COLO829 (cell line): ENCODE measurements at places on chromosomes 4 and X.
A peak's percentile ranks its signal among the peaks of the same experiment; 100 is the strongest.

DNA sequence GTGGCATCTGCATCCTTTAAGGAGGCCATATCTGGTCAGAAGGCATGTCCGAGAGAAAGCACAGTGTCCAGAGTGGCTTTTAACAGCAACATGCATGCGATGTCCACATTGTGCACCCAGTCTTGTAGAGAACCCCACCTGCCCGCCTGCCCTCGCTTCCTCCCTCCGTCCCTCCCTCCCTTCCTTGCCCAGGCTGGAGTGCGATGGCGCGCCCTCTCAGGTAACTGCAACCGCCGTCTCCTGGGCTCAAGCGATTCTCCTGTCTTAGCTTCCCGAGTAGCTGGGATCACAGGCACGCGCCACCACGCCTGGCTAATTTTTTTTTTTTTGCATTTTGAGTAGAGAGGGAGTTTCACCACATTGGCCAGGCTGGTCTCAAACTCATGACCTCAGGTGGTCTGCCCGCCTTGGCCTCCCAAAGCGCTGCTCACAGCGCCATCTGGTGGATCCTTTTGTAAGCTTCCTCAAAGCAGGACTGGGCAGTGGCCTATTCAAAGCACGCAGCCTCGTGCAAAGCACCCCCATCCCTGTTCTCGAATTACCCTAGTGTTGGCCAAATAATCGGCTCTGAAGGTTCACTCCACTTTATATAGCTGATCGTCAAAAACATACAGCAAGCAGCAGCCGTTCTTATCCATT lies 15.0 kb downstream of the BRCC3 start:
- no peak for DNase-seq

DNA sequence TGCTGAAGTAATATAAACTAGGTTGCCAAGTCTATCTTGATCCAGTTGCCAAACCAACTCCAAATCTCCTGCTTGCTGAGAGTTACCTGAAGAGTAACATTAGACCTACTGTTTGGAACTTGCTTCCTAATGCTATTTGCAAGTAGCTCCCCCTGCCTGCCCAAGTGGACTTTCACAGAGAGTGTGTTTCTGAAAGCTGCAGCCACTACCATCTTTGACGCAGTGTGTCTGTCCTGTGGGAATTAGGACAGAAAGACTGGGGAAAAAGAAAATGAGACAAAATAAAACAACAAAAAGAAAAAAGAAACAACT lies 195.0 kb upstream of the HS3ST1 start:
- DNase-seq = no peak

GRCh38 chr4:15690020-15690809 lies 8.6 kb downstream of the FAM200B start:
- peak; percentile 61 for DNase-seq

DNA sequence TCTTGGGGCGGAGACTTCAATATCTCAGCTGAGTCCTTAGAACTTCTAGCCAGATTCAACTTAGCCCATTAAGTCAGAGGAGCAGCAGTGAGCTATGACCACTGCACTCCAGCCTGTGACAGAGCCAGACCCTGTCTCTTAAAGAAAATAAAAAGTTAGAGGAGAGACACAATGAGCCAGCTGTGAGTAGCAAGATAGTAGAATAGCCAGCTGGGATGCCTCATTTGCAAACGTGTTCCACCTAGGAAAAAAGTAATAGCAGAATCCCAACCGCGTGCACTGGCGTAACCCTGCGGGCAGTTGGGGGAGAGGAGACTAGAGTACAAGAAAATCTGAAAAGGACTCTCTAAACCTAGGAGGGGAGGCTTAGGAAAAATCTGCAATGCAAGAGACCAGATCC lies 133.2 kb upstream of the ANXA3 start:
- no peak for DNase-seq

DNA sequence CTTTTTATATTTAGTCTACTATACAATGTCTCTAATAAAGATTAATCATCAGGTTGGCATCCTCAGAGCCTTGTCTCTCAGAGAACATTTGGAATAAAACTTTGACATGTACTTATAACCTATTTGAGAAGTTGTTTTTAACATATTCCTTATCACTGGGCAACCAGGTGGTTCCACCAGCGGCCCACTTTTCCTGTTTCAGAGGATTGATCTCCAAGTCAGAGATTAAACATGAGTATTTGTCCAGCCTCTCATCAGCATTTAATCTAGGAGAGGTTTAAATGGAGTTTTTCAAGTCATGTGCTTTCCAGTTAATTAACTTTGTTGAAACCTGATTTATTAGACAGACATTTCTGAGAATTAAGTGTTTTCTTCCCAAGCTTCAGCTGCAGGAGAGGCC lies 345.5 kb downstream of the GRXCR1 start:
- no peak for DNase-seq

DNA sequence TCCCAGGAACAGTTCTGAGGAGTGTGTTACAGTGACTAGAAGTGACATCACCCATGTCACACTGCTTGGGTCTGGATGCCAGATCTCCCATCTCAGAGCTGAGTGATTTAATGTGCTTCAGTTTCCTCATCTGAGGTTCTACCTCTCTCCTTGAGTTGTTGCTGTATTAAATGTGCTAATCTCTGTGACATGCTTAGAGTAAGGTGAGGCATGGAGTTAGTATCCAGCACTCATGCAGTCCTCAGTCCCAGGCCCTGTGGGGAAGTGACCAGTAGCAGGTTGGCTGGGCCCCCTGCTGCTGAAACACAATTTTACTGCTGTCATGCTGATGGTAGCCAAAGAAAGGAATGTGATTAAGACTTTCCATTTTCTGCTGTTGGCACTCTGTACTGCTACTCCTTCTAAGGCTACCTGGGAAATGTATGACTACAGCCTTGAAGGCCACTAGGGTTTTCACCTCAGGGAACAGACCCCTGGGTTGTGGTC lies 639.6 kb downstream of the MID1IP1 start:
- DNase-seq = no peak

DNA sequence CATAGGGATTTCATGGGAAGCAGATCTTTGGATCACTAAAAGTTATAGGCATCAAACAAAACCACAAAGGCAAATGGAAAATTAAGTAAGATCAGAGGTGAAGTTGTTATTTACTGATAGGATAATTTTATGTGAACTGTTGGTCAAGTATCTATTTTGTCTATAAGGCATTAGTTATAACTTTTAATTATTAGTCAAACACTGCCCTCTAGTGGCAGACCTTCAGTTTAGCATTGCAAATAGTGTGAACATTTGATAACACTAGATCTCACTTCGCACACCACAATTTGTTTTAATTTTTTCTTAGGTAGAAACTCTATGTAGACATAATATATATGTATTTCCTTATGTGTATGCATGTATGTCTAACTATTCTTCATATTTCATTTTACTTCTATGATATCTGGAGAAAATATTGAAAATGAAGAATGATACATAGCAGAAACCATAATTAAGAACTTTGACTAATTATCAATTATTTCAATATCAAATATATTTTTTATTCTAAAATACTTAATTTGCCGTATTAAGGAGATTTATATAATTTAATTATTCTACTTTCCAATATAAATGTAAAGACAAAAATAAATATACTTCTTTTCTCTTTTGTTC lies 214.5 kb upstream of the TACR3 start:
- peak; percentile 31 for DNase-seq

DNA sequence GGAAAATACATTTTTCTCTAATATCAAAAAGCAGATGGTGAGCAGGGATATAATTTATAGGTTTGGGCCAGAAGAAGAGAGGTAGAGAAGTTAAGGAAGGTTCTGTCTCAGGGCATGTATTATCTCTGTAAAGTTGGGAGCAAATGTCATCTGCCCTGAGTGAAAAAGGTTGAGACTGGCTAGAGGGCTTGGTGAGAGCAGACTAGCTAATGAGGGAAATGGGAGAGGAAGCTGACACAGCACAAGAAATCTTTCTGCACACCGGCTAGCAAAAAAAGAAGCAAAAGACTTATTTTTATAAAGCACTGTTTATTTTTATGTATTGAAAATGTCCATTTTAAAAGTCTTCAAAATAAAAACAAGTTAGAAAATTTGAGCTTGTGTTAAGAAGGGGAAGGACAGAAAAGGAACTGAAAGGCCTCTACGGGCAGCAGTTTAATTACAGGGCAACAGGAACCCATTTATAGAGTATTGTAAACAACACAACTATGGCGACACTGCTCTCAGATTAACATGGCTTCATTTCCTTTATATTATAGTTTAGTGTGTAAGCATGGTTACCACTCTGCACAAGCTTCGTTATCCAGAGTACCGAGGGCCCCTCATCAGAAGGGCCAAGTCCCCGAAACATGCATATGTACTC lies 17.4 kb downstream of the CD40LG start:
- no peak for DNase-seq

DNA sequence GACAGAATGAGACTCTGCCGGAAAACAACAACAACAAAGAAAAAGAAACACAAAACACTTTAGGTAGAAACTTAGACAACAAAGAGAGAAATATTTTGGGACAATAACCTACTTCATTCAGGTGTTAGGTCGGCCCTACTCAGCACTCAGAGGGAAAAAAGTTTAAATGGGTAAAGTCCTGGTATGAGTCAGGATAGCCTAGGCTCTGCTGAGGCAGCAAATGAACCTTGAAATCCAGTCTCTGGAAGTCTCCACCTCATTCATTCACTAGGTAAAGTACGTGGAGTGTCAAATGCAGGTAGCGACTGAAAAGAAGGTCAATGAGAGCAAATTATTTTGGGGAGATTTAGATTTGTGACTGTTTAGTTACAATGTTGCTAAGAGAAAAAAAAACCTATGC lies 127.4 kb downstream of the FHDC1 start:
- no peak for DNase-seq

DNA sequence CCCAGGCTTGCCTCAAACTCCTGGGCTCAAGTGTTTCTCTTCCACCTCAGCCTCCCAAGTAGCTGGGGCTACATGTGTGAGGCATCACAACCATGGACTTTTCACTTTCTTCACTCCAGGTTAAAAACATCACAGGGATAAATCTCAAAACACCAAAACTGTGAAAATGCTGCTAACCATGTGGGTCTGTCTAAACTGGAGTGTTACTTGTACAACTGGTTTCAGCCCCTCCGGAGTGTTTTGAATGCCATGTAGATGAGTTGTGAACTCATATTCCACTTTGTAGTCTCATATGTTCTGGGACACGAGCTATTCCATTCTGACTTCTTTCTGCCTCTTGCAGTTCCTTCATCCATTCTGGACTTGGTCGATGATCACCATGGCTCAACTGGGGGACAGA lies 43.0 kb downstream of the PDGFRA start:
- DNase-seq = no peak
